ENCODE measurements at places on chromosomes 7 and 10.

GRCh38 chr7:130882396-130882795, 148.4 kb upstream of the KLF14 start:
- no peak for DNase-seq

DNA sequence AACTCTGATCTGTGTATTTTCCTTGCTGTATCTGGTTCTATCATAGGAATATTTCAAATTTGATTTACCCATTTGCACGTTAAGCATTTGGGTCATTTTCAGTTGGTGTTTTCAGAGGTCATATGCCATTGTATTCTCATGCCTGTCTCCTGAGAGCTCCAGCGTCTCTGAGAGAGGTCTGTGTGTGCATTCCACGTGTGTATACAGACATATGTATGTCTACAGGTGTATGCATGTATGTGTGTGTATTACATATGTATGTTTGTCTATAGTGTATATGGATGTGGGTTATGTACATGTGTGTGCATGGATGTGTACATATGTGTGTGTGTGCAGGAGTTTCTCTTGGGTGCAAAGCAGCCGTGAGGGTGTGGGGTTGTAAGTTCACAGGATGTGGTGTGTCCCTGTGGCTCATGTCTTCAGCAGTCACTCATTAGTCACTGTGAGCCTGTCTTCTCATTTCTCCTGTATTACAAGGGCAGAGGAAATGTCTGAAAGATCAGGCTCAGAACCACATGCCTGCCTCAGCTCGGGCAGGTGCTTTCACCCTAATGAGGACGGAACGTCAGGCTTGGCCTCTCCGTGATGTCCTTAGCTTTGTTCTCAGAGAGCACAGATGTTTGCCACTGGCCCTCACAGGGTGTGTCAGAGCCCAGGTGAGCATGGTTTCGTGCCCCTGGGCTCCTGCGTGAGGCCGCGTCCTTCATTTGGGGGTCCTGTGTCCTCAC, 101.6 kb downstream of the NKX6-2 start:
- DNase-seq: no peak

GRCh38 chr7:1752771-1753563, 82.9 kb downstream of the ELFN1 start:
- no peak for DNase-seq

- no peak for DNase-seq
These were observed 62.8 kb downstream of the TACC2 start for GRCh38 chr10:122051609-122052385.

DNA sequence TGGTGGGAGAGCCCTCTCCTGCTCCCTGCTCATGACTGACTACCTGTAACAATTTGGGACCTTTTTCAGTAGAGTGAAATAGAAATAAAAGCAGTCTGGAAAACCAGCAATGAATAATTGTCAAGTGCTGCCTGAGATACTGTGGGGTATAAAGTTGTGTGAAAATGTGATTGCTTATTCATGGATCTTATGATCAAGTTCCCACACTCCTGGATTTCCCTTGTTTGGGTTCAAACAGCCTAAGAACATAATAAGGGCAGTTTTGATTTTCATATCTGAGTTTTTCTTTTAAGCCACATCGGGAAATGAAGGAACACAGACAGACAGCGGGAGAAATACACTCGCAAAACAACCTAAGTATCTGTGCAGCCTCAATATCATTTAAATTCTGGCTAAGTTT, 52.9 kb downstream of the CALD1 start:
- DNase-seq: no peak

- no peak for DNase-seq
These were observed 169.9 kb upstream of the PPP2R2D start for GRCh38 chr10:131730771-131731497.

DNA sequence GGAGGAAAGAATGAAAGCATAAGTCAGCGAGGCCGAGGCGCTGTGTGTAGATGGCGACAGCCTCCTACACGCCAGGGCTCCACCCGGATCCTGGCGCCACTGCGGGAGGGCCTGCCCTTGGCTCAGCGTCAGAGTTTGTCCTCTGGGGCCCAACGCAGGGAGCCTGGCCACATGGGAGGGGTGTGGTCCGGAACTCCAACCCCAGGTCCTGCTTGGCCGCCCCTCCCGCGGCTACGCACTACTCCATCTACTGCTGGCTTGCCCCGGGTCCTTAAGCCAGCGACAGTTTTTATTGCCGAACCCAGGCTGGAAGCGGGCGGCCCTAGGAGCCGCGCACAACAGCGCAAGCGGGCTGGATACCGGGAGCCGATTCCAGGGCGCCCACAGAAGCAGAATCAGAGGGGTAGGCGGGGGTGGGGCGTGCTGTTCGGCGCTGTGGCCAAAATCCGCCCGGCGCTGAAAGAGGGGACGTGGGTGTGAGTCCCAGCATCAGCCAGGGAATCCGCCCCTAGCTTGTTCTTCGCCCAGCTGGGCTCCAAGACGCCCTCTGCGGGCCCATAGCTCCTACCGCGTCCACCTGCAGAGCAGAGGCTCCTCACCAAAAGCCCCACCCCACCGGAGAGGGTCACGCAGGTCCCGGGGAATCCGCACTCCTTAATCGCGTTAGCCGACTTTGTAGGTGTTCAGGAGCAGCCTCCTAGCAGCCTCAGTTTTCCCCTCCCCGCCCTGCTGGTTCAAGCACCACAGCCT, 4.5 kb downstream of the KAZALD1 start:
- peak; percentile 88 for DNase-seq

- no peak for DNase-seq
These were observed 106.7 kb upstream of the MBL2 start for GRCh38 chr10:52879091-52879807.

GRCh38 chr7:20932785-20933527, 146.3 kb upstream of the SP8 start:
- no peak for DNase-seq

- no peak for DNase-seq
These were observed 2.1 kb upstream of the CFAP46 start for GRCh38 chr10:132944510-132944909.

- no peak for DNase-seq
These were observed 104.1 kb downstream of the PPP1R3C start for GRCh38 chr10:91528768-91529167.

DNA sequence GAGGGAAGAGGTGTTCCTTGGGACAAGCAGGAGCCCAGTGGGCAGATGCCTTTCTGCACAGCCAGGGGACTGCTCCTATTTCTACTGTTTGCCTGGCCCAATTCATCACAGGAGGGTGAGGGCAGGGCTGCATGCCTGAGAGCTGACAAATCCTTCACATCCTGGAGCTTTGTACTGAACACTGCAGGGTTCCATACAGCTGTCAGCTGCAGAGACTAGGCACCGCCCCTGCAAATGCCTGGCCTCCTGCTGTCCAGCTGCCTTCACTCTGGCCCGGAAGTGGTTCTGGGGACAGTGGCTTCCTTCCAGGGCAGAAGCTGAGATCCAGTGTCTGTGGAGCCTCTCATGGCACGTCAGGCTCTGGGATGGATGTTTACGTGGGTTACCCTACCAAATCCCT, 470.7 kb downstream of the DNAJB6 start:
- peak; percentile 37 for DNase-seq

DNA sequence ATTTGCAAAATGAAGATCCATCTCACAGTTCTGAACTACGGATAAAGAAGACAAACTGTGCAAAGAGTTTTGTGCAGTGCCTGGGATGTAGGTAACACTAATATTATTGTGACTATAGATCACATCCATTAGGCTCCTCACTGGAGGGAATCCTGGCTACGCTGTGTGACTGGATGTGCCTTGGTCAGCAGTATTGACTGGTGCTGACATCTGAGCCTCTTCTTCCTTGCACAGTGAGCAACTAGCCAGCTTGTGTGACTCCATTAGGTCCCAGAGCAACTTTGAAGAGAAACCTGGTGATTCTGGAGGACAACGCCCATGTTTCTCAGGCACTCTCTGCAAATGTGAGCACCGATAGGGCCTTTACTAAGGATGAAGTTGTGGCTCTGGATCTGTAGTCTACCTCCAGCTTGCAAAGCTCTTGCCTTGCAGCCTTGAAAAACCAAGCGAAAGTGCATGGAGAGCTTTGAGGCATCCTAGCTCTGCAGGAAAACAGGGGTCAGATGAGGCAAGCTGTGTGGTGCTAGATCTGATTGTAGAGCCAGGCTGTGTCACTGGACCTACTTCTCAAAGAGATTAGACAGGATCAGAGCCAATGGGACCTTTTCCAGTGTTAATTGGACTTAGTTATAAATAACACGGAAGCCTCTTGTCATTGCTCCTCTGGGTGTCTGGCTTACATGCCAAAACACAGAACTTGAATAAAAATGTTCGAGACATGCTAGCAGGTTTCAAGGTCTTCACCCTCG, 303.6 kb upstream of the LYZL1 start:
- DNase-seq: no peak

DNA sequence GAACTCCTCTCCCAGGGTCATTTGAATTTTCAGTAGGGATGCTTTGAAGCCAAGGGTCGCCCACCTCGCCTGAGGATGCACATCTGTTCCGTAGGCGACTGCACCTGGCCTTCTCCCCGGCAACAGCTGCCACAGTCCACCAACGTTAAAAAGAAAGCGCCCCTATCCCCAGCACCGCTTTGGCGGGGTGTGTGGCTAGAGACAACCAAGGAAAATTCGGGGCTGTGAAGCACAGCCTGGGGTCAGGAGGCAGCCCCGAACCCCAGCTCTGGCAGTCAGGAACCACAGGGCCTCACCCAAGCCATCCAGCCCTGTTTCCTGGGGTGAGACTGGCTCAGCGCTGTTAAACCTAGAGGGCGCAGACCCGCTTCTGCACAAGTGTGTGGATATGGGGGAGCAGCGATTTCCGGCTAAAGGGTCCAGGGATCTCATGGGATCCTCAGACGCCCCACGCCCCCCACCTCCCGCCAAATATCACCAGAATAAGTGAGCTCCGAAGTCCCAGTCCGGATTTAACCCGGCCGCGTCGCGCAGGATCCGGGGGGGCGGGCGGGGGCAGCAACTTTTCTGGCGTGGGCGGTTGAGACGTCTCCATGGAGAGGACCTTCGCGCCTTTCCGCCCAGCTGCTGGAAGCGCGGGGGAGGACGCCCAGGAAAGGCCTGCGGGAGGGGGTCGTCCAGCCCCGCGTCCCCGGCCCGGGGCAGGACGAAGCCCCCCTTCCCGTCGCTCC, 822 bp downstream of the ZC3HAV1L start:
- DNase-seq: no peak

- DNase-seq: no peak
These were observed 670 bp downstream of the RCC1L start for GRCh38 chr7:75072981-75073283.

DNA sequence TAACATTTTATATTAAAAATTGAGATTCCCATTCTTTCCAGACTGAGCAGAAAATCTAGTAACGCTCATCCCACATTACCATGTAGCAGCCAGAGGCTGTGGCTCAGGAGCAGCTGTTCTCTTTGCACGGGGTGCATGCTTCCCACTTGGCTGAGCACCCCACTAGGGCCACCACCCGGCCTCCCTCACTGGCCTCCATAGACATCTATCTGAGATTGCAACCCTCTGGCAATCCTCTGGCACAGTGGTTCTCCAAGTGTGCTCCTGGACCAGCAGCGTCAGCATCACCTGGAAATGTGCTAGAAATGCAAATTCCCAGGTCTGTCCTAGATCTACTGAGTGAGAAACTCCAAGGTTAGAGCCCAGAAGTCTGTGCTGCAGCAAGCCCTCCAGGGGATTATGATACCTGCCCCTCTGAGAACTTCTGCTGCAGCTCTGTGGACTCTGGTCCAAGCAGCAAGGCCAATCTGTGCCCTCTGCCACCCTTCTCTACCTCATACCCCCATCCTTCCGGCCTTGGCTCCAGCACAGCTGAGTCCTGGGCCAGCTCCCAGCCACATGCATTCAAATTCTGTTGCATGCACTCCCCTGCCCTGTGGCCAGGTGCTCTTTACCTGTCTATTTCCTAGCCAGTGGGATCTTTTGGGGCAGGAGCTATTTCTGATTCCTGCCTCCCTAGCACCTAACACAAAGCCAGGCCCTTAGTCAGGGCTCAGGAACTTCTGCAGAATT, 301.5 kb downstream of the GRID1 start:
- no peak for DNase-seq

DNA sequence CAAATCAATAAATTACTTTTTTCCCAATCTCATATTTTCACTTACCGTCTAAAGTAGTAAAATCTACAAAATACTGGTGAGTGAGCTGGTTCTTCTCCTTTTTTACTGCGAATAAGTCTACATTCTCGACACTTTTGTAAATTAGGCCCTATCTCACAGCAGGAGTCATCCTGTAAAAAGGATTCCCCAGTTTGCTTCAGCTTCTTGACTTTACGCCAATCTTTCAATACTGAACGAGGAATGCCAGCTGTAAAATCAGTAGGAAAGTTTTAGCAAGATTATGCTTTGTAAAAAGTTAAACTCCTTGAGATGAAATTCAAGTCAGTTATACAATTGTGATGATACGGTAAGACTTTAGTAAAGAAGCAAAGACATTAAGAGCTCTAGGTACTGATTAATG, 67.3 kb downstream of the NRBF2 start:
- DNase-seq: no peak

Measured in left lung (tissue), 14 donors.